ENCODE measurements at places on chromosomes 7 and 10.

DNA sequence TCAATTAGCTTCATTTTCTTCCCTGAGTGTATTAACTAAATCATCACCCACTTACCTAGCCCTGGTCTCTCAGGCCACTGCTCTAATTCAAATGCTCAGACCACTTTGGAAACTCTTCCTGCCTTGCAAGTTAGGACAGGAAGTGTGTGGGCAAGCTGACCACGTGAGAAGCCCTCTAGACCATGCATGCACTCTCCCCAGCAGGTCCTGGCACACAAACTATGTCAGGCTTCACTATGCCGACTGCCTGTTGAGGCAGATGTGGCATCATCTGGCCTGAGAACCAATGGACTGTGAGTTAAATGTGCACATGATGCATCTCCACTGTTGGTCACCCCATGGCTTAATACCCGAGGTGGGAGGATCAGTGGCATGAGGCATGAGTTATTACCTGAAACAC, 439.6 kb downstream of the GRID1 start:
- no peak for DNase-seq

DNA sequence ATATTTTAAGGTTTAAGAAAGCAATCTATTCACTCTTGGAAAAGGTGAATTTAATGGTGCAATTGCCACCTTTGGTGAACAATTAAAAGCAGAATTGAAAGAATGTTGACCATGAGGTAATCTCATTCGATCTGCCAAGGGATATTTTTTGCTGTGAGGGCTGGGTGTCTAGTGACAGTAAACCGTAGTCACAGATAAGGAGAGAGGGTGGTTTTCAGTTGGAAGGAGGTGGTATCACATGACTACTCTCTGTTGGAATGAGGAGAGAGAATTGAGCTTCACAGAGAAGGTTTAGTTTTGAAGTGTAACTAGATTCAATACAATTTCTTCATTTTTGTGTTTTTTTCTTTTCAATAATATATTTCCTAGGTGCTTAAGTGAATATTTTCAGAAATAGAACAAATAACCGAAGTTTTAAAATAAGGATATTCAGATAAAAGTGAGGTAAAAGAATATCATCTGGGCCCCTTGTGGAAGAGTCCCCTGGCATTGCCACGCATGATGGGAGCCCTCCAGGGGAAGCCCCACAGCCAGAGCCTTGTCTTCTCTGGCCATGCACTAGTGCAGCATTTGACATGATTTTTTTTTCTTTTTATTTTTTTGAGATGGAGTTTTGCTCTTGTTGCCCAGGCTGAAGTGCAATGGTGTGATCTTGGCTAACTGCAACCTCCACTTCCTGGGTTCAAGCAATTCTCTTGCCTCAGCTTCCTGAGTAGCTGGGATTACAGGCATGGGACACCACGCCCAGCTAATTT, 73.4 kb downstream of the GPR141 start:
- DNase-seq, result no peak

DNA sequence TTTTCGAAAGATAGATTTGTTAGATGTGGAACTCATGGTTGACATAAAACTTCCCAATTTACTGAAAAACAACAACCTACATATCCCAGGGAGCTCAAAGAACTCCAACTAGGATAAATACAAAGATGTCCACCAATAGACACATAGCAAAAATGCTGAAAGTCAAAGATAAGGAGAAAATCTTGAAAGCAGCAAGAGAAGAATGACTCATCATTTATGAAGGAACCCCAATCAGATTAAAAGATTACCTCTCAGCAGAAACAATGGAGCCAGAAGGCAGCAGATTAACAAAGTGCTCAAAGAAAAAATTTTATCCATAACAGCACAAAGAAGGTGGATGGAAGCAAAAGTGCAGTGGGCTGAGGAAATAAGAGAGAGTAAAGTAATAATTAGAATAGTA, 908.6 kb downstream of the SORCS3 start:
- DNase-seq, result no peak

DNA sequence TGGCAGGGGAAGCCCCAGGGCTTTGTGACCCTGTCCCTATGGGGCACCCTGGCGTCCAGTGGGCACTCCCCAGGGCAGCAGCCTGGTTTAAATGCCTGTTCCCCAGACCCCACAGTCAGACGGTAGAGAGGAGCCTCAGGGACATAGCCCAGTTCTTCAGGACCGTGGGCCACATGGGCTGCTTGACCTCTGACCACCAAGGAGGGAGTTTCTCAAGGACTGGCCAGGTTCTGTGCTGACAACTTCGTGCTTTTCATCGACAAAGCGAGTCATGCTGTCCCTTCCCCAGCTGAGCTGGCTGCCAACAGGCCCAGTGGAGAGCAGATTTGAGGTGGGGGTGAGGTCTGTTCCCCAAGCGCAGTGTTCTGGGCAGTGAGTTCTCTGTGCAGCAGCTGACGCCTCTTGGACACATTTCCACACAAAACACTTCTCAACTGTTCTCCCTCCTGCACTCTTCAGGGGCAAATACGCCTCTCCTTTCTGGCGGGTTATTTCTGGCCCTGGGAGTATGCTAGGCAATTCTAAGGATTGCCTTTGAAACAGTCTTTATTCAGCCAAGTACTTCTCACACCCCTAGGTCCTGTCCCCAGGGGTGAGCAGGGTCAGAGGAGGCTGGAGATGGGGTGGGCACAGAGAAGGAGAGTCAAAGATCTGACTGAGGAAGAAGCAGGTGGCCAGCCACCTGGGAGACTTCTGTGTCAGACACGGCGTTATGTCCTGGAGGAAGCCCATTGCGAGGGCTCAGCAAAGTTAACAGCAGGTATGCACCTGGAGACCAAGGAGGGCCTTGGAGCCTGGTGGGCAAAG, 57.3 kb upstream of the CAMK2B start:
- DNase-seq, result no peak

GRCh38 chr10:20446561-20447193, 450.4 kb downstream of the NEBL start:
- DNase-seq, result no peak

GRCh38 chr7:5692112-5692844, 89.2 kb downstream of the RNF216 start:
- DNase-seq, result no peak

DNA sequence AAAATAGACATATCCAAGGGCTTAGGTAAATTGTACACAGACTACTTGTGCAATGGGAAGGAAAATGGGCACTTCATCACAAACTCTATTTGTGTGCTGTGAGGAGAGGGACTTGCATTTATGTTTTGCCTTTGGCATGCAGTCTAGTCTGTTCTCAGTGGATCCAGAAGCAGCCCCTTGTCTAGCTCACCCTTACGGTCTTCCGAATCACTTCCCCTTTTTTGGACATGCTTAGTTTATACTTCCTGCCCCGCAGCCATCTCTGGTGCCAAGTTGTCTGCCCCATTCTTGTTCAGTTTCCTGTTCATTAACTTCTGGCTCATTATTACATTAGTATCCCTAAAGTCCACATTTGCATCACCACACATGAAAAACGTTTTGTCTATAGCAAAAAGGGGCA, 161.6 kb downstream of the NRCAM start:
- DNase-seq, result no peak

DNA sequence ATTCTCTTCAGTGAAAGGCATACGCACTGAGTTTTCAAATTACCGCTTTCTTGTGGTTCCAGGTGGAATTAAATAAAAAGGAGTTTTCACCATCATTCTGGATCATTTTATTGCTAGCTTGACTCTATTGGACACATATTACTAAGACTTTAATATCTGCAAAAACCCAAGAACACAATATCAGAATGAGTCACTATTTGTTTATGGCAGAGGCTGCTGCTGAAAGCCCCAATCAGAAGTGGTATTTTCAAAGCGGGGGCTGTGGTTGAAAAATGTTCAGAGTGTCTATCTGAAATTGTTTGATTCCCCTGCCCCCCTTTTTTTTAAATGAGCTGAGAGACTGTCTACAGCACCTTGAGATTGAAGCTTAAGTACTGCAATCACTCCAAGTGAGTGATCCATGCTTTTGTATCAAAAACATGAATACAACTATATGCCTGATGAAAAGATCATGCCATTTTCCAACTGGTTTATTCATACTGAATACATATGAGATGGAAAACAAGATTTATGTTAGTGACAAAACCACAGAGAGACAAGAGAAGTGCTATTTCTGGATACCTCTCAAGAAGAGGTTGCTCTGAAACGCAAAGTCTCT, 376.4 kb downstream of the HTR7 start:
- DNase-seq, result no peak

- no peak for DNase-seq
These were observed 49.6 kb downstream of the PLPP4 start for GRCh38 chr10:120506674-120507073.

GRCh38 chr7:104153287-104153686, 54.5 kb downstream of the ORC5 start:
- no peak for DNase-seq

- no peak for DNase-seq
These were observed 99.6 kb downstream of the CHST15 start for GRCh38 chr10:123993534-123994416.

- no peak for DNase-seq
These were observed 53.2 kb downstream of the PANK1 start for GRCh38 chr10:89591796-89592271.

DNA sequence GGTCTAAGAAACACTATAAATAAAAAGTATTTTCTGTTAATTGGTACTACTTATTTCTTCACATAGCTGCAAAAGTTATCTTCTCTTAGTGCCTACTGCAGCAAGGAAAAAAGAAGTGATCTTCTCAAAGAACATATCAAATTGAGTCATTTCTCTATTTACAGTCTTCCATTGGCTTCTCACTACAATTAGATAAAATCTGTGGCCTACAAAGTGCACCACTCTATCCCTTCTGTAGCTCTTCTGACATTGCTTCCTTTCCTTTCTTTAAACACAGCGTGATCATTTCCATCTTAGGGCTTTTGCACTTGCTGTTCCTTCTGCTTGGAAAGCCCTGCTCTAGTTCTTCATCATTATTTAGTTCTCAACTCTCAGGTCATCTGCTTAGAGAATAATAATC, 44.7 kb downstream of the MXI1 start:
- DNase-seq, result no peak

DNA sequence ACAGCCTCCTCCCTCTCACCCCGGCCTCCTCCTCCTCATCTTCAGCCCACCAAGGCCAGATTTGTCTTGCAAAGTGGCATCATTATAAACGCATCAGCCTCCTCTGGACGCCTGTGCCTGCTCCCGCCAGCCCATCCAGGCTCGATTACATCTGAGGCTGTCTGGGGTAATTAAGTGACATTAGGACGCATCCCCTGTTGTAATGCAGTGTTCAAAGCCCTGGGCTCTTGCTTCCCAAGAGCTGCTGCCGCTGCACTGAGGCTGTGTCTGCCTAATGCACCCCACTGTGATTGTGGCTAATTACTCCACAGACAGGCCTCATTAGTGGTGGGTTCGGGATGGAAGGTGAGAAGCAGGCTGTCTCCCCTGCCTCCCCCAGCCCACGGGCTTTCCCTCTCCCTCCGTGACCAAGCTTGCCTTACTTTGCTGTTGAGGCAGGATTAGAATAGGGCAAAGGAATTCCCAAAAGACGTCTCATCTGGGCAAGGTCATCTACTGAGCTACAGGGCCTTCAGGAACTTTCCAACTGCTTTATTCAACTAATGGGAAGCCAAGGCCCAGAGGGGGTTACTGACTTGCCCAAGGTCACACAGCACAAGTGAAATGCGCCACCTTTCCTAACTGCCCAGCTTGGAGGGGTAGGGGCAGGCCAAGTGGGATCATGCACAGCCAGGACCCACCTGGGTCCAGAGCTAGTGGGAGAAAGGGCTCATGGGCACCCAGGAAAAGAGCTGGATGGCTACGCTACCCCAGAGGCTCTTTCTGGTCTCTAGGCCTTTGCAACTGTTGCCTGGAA, 66.2 kb upstream of the PCBD1 start:
- no peak for DNase-seq

GRCh38 chr10:70271996-70272924, 11.5 kb downstream of the NPFFR1 start:
- no peak for DNase-seq

DNA sequence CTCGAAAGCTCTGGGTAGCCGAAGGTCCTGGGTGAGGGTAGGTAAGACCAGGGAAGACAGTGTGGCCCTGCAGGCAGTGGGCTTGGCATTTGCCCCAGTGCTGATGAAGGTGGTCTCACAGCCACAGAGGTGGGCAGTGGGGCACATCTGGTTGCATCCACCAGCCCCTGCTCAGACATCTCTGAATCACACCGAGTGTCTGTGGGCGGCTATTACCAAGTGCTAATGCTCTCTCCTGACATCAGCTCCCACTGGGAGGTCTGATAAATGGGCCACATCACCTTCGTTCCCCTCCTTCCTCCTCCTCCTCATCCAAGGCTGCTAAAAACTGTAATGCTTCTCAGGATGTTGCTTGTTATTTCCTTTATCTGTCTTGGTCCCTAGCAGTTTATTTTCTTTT, 330.9 kb upstream of the COBL start:
- no peak for DNase-seq

DNA sequence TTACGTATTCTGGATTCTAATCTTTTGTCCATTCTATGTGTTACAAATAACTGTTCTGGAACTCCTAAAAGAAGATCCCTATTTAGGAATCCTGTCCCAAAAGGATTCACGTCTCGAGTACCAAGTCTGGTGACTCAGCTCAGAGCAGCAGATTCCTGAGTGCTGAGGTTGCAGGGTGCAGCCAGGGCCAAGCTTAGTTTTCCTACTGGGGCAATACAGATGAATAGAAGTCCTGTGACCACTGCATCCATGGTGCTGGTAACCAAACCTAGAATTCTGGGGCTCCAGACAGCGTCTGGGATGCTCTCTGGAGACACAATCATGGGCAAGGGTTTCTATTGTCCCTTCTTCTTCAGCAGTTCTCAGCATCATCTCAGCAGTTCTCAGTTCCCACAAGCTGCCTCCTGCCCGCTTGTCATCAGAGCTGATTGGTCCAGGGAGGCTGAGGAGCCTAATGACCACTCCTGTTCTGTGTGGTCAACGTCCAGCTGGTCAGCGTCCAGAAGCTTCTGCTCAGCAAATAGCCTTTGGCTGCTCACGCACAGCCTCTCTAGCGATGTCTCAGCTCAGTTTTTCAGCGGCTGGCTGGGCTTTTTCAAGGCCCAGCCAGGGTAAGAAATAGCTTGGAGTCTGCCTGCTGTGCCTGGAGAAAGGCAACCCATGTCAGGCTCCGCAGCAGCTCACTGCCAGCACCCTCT, 50.4 kb upstream of the C7orf33 start:
- no peak for DNase-seq

DNA sequence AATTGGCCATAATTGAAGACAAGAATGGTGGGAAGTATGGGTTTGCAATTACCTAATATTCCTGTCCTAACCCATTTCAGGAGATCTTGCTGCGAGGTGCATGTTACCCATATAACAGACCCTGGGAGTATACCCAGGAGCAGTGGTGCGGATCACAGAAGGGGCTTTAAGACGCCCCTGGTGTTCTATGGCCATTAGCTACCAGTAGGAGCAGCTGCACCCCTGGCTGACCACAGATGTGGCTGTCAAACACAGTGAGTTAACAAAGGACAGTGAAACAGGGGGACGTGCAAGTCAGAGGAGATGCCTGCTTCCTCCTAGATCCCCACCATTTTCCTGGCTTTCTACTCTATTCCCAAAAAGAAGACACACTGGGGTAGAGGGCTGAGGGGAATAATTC, 25.2 kb downstream of the AOC1 start:
- no peak for DNase-seq

Measured in neural crest cell (in vitro differentiated cells).